Caki2 (cell line): ENCODE measurements at places on chromosomes 7 and 10.

DNA sequence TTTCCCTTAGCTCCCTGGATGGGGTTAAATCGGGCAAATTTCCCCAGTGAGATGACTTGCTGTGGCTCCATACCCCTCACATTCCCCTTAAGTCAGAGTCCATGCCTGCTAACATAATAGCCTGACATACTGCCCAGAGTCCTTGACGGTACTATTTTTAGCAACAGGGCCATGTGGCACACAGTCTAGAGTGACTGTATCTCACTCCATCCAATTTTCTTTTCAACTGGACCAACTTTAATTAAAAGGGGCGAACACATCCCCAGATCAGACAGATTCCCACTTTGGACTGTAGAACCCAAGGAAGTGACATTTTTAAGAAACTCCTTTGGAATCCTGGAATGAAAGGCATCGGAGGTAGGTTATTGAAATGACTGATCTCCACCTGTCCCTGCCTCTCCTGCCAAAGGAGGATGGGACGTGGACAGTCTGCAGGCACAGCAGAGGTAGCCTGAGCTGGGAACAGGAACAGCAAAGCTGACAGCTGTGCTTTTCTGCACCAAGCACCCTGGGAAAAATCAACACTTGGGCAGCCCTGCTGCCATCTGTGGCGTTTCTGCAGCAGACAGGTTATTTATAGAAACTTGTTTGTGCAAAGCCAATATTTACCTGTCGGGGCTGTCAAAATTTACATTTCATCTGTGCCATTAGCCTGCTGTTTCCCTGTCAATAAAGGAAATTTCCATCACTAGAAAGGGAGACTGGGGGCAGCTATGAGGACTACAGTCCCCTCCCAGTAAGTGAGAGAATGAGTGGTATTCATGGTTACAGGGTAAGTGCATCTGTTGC is 221.5 kb upstream of the AOAH start:
- no peak for DNase-seq

DNA sequence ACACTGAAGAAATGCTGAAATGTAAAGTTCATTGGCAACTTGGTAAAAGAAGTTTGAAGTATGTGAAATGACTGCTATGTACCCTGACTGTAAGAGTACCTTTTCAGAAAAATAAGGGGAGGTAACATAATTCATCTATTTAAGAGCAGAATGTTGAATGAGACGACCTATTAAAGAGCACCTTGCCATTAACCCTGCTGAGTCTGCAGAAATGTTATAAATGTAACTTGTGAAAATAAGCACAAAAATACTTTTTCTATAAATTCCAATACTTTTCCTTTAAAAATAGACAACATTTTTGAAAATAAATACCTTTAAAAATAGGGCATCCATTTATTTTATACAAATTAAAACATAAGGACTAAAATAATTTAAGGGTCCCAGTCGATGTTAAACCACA is 7.7 kb downstream of the TM9SF3 start:
- DNase-seq: no peak

DNA sequence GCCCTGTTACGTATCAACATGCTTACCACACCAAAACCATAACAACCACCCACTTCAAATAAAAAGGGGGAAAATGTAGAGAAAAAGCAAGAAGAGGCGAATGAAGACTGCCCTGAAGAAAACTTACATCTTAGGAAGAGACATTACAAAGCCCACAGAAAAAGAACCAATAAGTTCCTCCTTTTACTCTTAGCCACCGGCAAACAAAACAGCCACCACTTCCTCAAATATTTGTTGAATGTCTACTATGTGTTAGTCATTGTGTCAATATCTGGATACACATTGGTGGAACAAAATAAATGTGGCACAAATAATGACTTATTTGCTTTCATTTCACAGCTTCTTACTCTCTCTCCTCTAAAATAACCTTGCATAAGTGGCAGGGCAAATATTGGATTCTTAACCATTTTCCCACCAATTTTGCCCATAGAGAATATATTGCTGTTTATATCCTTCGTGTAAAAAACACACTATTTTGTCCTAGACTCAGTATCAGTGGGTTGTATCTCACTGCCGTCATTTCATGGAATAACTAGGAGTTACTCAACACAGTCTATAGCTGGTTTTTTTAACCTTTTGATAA is 106.8 kb downstream of the ANK3 start:
- DNase-seq: peak; percentile 77

GRCh38 chr7:151366880-151367222 is 25.2 kb downstream of the NUB1 start:
- DNase-seq: no peak

DNA sequence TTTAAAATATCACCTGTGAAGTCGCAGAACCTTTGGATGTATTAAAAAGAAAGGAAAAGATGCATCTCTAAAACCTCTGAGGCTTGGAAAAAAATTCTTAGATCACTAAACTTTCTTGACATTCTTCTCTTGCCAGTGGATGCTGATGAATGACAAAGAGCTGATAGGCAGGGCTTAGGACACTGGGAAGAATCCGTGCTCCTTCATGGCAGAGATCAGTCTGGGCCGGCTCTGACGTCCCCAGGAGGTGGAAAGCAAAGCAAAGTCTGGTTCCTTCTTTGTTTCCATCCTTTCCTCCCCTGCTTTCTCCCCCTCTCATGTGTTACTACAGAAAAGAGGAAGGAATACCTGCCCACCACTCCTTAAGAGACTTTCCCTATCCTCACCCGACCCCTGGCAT is 161.9 kb downstream of the PRKCQ start:
- no peak for DNase-seq

DNA sequence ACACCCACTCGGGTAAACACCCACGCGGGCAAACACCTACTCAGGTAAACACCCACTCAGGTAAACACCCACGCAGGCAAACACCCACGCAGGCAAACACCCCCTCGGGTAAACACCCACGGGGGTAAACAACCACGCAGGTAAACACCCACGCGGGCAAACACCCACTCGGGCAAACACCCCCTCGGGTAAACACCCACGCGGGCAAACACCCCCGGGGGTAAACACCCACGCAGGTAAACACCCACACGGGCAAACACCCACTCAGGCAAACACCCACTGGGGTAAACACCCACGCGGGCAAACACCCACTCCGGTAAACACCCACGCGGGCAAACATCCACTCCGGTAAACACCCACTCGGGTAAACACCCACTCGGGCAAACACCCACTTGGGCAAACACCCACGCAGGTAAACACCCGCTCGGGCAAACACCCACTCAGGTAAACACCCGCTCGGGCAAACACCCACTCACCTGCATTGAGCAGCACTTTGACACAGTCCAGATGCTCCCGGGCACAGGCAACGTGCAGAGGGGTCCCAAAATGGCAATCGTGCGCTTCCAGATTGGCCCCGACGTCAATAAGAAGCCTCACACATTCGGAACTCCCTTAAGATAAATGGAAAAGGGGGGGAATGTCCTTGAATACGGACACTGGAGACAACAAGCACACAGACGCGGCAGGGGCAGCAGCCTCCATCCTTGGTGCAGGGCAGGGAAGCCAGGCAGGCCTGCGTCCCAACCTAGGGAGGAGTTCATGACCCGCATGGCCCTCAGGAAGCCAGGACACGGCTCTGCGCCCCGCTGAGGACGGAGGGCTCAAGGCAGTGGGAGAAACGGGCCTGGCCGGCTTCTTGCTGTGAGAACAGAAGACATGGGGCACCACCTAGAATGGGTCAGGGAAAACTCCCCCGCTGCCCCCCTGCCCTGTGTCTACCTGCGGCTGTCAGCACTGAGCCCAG is 17.6 kb downstream of the ASB13 start:
- no peak for DNase-seq

GRCh38 chr10:55466806-55467504 is 665.9 kb upstream of the PCDH15 start:
- DNase-seq: no peak

DNA sequence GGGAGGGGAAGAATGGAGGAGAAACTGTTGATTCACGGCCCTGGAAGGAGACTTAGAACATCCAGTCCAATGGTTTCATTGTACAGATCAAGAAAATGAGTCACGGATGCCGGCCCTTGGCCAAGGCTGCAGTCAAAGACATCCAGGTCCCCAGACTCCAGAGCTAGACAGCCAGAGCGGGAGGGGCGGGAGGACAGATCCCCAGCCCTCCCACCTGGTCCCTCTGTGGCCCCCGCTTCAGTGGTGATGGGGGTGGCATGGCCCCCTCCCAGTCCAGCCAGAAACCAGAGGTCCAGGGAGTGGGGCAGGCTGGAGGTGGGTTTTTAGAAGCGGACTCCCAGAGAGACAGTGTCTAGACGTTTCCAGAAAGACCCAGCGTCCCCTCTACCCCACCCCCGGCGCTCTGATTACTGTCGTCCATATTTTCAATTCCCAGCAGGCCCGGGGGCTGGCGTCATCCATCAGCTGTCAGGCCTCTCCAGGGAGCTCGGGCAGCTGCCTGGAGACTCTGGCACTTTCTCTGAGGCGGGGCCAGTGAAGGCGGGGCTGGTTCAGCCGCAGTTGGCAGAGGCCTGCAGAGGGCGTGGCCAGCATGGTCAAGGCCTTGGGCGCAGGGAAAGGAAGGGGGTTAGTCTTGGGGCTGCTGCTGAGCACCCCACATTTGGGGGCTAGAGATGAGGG is 8.0 kb upstream of the HSPB1 start:
- peak; percentile 93 for DNase-seq

DNA sequence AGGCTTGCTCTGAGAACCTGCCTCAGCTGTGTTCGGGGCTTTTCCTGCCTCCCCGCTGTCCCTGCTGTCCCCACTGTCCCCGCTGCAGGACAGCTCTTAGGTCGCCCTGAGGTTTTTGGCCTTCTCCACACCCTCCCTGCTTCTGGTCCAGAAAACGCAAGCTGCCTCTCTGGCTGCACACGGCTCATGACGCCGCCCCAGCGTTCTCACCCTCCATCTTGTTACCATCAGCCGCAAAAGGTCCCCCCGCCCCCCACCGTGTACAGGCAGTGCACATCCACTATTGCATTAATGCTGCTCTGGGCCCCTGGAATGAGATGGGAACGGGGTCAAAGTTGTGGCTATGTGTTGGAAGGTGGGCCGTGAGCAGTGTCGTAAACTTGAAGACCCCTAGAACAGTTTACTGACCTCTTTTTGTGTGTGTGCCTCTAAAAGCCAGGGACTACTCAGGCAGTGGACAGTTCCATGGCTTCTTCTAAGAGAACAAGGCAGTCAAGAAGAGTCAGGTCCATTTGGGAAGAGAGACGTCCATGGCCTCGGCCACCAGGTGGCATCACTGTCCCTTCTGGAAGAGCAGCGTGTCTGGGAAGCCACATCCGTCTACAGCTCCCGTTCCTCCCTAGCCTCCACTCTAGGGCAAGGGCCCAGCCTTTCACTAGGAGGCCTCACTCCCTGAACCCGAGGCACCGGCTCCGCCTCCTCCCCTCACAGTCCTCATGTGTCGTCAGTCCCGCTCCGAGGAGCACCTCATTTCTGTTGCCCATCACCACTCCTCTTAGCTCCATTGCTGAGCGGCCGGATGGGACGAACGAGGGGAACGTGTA is 38.5 kb upstream of the MKRN1 start:
- DNase-seq: peak; percentile 79

DNA sequence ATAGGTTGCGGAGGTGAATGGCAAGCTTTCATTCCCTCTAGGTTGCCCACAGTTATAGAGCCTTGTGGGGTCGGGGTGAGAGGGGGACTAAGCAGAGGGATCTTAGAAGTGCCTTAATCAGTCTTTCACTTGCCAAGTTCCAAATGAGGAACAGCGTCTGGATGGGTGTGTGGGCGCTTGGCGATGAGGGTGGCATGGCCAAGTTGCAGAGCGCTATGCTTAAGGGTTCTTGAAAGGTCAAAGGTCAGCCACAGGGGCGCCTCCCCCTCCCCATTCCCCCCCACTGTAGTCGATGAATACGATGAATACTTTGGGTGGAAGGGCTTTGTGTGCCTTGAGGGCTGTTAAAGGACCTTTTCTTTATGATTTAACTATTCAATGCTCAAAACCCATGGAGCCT is 185.0 kb downstream of the TCF7L2 start:
- no peak for DNase-seq

GRCh38 chr10:62614389-62615157 is 189.9 kb upstream of the ADO start:
- no peak for DNase-seq

DNA sequence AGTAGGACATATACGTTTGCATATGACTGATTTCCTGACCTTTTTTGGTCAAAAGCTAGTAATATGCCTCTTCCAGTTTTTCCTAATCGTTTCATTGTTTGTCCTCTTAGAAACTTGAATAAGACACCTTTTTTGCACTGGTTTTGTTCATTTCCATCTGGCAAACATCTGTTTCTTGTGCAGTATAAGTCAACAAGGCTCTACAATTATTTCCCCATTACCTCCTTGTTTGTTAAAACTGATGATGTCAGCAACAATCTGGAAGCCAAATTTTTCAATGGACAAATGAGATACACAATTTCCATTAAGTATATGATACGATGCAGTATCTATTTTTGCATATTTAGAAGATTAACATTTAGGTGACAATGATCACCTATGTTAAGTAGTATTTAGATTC is 148.8 kb downstream of the NRBF2 start:
- no peak for DNase-seq

GRCh38 chr7:132424821-132425724 is 151.2 kb downstream of the PLXNA4 start:
- no peak for DNase-seq

- no peak for DNase-seq
Measured at GRCh38 chr10:60732198-60732806, 46.0 kb upstream of the CDK1 start.

DNA sequence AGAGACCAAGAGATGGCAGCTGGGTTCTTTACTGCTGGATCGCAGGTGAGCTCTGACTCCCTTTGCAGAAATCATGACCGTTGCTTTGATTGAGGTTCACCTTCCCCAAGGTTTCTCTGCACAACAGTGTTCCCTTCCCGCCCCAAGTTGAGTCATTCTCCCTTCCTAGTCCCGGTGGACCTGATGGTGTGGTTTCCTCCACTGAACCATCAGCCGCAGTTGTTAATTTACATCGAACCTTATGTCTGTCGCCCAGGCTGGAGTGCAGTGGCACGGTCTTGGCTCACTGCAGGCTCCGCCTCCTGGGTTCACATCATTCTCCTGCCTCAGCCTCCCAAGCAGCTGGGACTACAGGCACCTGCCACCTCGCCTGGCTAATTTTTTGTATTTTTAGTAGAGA is 5.8 kb downstream of the ZSCAN25 start:
- no peak for DNase-seq

DNA sequence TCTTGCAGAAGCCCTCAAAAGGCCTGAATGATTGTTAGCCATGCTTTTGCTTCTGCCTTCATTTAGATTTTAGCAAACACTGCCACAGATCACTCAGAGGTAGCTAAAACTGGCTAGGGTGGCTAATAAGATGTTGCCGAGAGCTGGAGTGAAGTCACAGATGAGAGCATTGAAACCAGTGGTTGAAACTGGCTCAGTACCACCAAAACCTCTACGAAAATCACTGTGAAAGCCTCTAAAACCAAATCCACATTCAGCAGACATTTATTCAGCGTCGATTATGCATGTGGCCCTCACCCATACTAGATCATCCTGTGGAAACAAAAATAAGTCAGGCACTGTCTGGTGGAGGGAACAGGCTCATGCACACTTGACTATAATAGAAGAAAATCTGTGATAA is 50.8 kb downstream of the PIK3CG start:
- no peak for DNase-seq

GRCh38 chr7:115410434-115410820 is 488.5 kb downstream of the MDFIC start:
- DNase-seq: no peak
